Urinary bladder (tissue), 4 donors: ENCODE measurements at places on chromosomes 4 and X. TPM values are rescaled to one million over a fixed set of nuclear protein-coding genes. Genes with fewer than 3 reads are reported as not detected.

- DNase-seq, result no peak
These were observed 20.5 kb downstream of the NIPAL1 start for GRCh38 chr4:48037117-48037462.

DNA sequence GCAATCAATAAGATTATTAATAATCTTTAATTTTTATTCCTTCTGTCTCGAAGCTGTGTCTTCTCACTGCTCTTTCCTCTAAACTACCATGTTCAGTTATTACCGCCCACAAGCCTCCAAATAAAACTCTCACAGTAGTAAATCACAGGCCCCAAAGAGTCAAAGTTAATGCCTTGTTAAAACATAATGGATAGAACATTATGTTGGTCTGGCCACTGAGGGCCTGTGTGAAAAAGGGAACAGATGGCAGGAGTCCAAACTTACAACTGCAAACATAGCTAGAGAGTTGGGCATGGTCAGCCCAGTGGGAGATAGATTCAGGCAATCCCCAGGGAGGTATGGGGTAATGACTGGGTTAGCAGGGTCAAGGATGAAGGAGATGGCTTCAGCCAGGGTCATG, 84.6 kb upstream of the TNIP3 start:
- DNase-seq, result peak; percentile 18

FAM9B gene
- not detected for polyA plus RNA-seq

GRCh38 chr4:120841580-120841979, 80.9 kb downstream of the PRDM5 start:
- no peak for DNase-seq

FAM9A gene
- polyA plus RNA-seq, result not detected

CRLF2 gene
- polyA plus RNA-seq, result 0.20 TPM

DNA sequence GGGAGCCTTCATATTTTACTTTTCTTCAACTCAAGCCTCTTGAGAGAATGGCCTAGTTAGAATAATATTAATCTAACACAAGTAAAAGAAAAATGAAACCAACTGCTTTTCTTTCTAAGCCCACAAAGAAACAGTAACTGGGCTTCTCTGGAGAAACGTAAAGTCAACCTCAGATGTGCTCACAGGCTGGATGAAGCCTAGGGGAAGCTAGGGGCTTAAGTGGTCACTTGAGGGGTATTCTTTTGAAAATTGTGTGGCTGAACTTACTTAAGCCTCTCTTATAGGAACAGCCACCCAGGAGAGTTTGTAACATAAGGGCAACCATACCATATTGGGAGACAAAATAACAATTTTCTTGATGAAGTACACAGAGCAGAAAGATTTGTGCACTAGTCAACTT, 279.0 kb downstream of the SPRY1 start:
- DNase-seq, result no peak

TCEAL3 gene
- 153 TPM for polyA plus RNA-seq

- no peak for DNase-seq
These were observed 37.0 kb upstream of the CXCL8 start for GRCh38 chr4:73703320-73703719.

DNA sequence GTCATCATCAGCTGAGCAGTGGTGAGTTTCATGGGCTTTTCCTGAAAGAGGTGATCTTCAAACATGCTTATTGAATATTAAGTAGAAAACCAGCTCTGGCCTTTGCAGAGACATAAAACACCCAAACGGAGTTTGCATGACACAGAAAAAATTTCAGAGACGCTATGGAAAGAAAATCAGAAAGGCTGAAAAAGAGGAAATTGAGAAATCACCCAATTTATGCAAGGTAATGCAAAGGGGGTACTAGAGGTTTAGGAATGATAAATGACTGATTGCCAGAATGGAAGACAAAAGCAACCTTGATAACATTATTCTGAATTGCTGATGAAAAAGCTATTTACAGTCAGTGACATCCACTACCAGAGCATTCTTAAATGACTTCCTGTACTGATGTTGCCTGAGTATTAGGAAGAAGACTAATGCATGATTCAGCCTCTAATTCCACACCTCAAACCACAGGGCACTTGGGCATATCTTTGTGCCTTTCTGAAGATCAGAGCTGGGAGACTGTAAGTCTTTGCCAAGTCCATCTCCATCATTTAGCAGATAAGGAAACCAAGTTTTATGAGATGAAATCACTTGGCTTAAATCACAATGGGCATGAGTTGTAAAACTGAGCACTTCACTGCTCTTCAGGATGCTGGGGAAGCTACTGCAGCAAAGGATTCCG, 565.7 kb downstream of the PPARGC1A start:
- no peak for DNase-seq

DNA sequence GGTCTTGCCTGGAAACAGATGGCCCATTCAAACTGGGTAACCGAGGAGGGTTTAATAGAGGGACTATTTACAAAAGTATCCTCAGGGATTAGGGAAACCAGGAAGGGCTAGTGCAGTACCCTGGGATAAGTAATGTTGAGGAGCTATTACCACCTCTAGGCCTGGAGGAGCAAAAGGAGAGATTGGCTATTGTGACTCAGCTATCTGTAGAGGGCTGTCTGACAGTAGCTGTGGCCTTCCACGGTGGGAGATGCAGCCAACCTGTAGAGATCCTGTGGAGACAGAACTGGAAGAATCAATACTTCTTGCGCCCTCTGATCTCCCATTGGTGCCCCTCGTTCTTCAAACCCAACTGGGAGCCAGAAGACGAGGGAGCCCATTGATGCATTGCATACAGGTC, 34.1 kb upstream of the RPS6KA3 start:
- DNase-seq, result no peak

DNA sequence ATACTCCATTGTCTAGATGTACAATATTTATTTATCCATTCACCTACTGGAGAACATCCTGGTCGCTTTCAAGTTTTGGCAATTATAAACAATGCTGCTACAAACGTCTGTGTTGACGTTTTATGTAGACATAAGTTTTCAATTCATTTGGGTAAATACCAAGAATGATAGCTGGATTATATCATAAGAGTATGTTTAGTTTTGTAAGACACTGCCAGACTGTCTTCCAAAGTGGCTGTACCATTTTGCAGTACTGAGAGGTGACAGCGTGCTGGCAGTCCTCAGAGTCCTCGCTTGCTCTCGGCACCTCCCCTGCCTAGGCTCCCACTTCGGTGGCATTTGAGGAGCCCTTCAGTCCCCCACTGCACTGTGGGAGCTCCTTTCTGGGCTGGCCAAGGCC, 253.3 kb upstream of the INTU start:
- DNase-seq, result no peak
